Fibroblast of skin of left biceps (primary cell): ENCODE measurements at places on chromosomes 7 and 10.

DNA sequence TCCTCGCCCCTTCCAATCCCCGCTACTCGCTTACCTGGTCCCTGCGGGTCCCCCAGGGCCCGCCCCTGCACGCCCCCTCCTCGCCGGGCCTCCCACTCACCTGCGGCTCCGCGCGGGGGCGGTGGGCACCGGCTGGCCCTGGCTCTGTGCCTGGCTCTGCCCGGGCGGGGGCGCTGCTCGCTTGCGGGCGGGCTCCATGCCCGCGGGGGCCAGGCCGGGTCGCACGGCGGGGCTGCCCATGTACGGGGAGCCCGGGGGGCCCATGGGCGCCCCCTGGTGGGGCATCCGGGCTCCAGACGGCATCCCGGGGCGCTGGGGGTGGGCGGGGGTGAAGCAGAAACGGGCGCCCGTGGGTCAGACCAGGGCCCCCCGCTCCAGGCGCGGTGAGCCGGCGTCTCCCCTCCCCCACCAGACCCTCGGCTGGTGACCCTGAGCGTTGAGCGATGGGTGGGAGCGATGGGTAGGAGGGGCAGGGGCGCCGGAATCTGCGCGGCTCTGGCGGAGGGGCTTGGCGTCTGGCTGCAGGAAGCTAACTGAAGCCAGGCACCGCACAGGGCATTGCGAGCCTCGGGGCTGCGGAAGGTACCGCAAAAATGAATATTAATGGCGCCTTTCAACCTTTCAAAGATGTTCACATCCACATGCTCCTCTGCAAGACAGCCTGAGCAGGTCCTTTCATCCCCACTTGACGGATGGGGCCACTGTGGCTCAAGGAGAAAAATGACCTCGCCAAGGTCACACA lies 3.0 kb downstream of the SMARCD3 start:
- DNase-seq = no peak

- no peak for DNase-seq
Observed at GRCh38 chr7:44538798-44539668, 2.1 kb downstream of the NPC1L1 start.

DNA sequence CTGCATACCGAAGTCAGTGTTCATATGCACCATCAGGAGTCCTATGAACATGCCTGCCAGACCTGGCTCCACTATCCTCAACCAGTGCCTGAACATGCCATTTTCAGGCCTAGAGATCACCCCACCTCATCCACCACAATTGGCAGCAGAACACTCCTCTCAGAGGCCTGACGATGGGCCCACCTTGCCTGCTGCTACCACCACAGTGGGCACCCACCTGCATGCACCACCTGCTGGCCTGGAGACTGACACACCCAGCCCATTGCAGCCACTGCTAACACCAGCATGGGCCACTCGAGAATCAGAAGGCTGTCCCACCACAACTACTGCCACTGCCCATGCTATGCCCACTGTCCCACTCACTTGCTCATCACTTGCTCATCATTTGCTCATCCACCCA lies 130.7 kb upstream of the FAM13C start:
- no peak for DNase-seq

- no peak for DNase-seq
Observed at GRCh38 chr10:69669409-69669808, 39.4 kb downstream of the FAM241B start.

DNA sequence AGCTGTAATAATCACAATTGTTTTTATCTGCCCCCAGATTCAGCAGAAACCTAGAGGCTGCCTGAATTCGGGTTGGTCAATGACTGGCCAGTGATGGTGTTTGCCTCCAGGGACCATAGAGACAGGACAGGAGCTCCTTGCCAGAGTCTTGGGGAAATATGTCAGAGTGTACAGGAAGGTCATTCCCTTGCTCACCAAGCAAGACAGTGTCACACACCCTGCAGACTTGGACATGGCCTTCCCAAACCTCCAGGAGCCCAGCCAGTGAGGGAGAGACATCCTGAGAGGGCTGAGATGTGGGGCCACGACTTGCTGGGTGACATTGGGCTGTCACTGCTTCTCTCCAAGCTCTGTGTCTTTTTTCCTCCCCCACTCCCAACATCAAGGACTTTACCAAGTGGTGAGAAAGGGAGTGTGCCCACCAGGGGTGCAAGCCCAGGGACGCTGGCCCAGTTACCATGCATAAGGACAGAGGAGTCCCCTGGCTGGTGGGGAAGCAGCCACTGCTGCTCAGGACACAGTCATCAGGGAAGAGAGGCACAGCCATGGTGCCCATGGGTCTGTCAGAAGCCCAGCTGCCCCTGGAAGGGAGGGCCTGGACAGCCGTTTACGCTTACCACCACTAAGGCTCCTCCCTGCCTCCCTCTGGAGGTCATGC lies 25.3 kb upstream of the C10orf53 start:
- DNase-seq = no peak

- no peak for DNase-seq
Observed at GRCh38 chr7:44689427-44689826, 59.2 kb upstream of the ZMIZ2 start.

GRCh38 chr7:81692146-81692905 lies 77.5 kb downstream of the HGF start:
- DNase-seq = no peak

DNA sequence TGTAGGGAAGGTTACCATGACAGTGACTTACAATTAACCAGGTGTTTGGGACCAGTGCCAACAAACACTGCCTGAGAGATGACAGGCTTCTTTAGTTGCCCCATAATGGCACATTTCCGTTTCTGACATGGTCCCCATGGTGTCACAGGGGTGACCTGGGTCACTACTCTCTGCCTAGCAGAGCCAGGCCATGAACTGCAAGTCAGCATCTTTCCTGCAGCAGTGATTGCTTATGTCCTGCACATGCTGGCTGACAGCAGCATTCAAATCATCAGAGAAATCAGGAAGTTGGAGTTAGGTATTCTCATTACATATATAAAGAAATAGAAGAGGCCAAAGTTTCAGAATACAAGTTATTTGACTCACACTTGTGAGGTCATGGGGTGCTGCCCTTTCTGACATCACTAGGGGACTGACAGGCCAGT lies 47.1 kb upstream of the ZNRF2 start:
- no peak for DNase-seq
